ENCODE measurements at places on chromosomes 1 and 21.

DNA sequence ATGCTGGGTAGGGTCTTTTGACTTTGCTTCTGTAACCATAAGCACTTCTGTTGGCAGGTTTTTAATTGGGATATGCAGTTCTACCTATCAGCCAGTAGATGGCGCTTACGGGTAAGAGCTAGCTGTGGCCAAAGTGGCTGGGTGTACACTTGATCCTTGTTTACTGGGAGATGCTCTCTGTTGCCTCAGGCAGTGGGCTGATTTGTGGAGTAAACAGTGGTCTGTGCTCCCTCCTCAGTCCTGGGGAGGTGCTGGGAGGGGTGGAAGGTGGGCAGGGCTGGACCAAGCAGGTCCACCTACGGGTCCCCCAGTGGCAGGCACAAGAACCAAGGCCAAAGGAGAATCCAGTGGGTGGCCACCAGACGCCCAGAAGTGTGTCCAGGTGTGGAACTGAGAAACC is 43.4 kb downstream of the RALGPS2 start:
- DNase-seq, result peak; percentile 12

- DNase-seq, result no peak
These were observed 40.0 kb upstream of the UBE2U start for GRCh38 chr1:64163431-64163830.

- peak; percentile 58 for DNase-seq
These were observed 28.8 kb downstream of the AHDC1 start for GRCh38 chr1:27574871-27575831.

DNA sequence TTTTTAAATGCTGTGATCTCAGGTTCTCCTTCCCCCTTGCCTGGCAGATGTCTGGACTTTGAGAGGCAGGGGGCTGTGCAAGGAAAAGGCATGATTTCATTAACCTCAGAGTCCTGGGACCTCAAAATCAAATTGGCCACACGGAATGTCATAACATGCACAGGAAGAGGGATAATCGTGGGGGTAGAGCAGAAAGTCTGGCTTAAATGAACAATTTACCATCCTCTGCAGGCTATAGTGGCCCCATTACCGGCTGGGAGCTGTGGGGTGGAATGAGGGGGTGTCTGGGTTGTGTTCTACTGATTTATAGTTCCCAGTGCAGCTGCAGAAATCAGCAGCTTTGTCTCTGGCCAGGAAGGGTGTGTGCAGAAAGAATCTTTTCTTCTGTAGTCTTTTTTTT is 10.8 kb downstream of the OPRD1 start:
- no peak for DNase-seq

GRCh38 chr1:159040206-159040605 is 30.5 kb downstream of the IFI16 start:
- DNase-seq, result no peak
